ENCODE measurements at places on chromosomes 3 and 15.
A peak's percentile ranks its signal among the peaks of the same experiment; 100 is the strongest.

GRCh38 chr3:178159691-178160220, 376.5 kb upstream of the KCNMB2 start:
- peak; percentile 71 for DNase-seq

DNA sequence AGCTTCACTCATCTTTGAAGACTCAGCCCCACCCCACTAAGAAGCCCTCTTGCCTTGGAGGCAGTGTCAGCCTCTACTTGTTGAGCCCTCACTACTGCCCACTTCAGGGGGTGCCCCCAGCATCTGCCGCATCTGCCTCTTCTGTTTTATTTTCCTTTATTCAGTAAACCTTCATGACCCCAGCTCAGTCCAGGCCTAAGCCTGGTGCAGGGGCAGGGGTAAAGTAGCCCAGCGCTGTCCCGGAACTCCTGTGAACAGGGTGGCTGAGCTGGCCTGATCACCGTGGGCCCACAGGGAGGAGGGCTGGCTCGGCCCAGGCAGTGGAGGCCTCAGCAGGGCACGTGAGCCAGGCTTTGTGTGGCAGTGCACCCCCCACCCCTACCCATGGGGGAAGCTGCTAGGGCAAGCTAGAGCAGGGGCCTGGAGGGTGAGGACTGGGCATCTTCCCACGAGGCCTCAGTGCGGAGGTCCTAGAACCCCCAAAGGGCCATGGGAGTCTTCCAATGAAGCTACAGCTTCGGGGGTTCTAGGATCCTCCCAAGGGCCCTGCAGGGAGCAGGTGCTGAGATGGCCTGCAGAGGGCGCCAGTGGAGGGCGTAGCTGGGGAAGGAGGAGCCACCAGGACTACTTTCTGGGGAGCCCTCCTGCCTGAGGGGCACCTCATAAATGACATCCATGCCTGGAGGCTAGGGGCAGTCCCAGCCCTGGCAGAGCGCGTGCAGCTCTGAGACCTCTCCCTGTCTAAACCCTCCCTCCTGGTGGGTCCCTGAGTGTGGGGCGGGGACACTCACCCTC, 36.0 kb downstream of the TSPAN3 start:
- DNase-seq: no peak

DNA sequence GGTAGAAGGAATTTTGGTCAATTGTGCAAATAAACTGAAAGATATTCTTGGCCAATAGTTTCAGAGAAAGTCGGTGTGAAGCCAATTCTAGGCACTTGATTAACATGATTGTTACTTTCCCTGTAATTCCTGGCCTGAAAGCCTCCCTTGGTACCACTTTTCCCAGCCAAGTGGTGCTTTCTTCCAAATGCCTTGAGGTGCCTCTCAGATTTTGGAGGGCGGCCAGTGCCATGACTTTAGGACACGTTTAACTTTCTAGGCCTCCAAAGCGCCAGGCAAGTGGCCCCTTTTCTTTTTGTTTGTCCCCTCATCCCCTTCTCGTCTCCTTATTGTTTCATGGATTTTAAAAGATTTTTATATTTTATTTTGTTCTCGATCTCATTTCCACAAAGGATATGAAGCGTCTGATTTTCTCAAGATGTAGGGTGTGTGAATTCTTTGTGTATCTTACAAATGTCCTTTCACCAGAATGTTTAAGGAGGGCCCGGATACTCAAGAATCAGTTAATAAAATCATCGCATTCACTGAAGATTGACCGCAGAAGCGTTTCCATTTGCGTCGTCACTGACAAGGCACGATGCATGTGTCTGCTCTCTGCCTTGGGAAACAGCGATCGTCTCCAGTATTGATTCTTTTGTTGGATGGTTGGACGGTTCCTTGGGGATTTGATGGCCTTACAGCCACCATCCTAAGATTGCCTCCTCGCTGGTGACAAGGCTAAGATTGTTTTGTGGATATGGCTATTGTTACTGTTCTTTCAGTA, 87.8 kb downstream of the ASB7 start:
- DNase-seq: no peak

DNA sequence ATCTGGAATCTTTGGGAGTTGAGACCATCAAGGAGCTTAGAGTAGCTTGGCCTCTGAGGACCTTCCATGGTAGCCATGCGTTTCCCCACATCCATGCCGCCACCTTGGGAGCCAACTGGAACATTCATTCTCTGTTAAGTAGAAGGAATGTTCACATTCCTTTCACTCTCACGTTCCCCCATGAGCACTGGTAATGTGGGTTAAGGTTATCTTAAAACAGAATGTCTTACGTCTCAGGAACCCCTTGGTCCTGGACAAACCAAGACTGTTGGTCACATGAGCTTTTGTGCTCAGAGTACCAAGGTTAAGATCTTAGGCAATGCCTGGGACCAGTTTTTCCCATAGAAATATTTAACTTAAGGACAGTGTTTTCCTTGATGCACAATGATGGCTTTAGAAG, 211.7 kb upstream of the UBE2E1 start:
- DNase-seq: no peak

DNA sequence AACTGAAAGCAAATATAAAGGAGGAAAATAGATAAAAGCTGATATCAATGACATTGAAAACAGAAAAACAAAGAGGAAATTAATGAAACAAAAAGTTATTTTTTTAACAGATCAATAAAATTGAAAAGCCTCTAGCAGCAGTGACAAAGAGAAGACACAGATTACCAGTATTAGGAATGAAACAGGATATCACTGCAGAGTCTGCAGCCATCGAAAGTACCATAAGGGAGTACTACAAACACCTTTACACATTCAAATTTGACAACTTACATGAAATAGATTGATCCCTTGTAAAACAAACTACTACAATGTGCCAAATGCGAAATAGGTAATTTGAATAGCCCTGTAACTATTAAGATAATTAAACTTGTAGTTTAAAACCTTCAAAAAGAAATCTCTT, 24.9 kb upstream of the DHX36 start:
- DNase-seq: no peak

DNA sequence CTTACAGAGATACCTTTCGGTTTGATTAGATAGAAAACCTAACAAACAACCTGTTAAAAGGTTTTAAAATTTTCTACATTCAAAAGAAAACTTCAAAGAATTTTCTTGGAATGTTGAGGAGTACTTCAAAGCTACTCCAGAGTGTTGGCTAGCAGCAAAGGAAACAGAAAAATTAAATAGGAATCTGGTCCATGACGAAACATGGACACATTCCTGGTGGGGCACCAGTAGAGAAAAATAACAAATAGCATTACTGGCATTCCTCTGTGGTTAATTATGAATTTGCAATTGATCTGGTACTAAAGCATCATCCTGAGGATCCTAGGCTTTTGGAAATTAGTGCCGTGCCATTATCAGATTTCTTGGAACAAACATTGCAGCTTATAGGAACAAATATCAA, 59.5 kb upstream of the DPPA4 start:
- DNase-seq: no peak

- no peak for DNase-seq
Observed at GRCh38 chr3:50350213-50350526, 405 bp downstream of the NPRL2 start.

Measured in pulmonary artery endothelial cell (primary cell).